ENCODE measurements at places on chromosomes 7 and 10.

DNA sequence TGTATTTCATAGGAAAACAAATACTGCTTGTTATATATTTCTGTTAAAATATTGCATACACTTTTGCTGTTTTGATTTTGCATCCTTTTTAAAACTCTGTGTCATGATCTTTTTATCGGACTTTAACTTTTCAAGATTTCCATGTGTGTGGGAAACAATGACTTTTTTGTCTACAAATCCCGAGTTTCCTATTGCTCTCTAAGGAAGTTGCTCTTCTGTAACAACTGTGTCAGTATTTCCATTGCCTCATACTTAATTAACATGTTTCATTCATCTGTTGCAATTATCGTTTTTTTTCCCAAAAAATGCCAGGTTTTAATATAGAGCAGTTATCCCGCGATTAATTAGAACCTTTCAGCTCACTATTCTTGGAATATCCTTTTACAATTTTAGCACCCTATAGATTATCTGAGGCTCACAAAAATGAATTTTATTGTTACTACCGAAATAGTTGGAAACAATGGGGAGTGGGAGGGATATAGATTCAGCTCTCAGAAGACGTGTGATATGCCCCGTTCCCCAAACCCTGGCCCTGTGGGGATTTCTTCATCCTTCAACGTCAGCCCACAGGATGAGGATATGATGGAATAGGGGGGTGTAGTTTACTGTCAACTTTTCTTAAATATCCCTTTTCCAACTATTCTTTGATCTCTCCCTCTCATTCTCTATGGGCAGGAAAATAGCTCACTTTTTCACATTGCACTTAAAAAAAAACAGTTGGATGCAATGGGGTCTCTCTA lies 297.6 kb upstream of the IGFBP3 start:
- DNase-seq: no peak

DNA sequence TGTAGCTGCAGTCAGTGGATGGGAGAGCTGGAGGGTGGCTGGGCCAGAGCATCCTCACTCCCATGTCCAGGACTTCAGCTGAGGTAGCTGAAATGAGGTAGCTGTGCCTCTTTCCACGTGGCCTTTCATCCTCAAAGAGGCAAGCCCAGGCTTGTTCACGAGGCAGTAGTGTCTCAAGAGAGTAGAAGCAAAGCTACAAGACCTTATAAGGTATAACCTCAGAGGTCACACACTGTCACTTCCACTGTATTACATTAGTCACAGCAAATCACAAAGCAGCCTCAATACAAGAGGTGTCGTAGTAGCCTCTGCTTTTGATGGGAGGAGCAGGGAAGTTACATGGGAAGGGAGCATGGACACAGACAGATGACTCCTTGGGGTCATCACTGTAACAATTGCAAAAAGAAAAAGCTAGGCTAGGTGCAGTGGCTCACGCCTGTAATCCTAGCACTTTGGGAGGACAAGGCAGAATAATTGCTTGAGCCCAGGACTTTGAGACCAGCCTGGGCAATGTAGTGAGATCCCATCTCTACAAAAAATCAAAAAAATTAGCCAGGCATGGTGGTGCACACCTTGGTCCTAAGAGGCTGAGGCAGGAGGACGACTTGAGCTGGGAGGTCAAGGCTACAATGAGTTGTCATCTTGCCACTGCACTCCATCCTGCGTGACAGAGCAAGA lies 97.5 kb downstream of the SKIDA1 start:
- DNase-seq: no peak

DNA sequence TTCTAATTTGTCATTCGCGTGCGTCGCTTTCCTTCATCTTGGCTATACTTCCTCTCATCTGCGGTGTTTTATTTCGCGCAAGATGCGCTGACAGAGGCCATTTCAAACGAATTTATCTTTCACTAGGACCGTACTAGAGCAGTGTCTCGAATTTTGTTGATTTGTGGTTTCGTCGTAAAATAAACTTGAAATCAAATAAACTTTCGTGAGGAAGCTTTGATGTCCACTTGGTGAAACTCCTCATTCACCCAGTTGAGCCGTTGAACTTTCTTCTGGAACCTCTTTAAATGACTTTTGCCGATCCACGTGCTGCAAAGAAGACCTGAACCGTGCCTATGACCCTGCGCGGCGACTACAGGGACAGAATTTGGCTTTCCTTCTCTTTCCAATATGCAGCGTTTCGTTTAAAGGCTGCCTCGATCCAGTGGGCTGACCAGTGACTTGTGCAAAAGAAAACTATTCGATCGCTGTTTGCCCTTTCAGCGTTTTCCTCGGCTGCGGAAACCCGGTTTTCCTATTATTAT lies 163.9 kb upstream of the PPP1R3A start:
- no peak for DNase-seq

DNA sequence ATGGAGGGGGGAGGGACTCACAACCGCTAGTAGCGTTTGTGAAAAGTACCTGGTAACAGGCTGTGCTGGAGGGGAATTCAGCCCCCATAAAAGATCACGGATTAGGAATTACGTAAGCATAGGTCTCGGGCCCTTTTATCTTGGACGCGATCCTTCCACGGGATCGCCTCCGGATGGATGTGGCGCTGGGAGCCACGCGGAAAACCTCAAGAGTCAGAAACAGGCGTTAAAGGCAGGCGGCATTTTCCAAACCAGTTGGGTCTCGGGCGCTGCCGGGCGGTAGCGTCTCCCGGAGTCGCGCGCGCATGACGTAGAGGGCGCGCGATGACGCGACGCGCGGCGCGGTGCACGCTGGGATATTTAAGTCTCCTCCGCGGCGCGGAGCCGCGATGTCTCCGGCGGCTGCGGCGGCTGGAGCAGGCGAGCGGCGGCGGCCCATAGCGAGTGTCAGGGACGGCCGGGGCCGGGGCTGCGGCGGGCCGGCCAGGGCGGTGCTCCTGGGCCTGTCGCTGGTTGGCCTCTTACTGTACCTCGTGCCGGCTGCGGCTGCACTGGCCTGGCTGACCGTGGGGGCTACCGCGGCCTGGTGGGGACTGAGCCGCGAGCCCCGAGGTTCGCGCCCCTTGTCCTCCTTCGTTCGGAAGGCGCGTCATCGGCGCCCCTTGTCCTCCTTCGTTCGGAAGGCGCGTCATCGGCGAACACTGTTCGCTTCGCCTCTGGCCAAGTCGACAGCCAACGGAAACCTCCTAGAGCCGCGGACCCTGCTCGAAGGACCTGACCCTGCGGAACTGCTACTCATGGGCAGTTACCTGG lies at the start of gene POM121:
Gene POM121, plus strand, starts transcription at position 363 of the 813 bp plus-strand sequence. Its CDS starts 27 bp downstream, at position 390.
- DNase-seq: peak; percentile 75

DNA sequence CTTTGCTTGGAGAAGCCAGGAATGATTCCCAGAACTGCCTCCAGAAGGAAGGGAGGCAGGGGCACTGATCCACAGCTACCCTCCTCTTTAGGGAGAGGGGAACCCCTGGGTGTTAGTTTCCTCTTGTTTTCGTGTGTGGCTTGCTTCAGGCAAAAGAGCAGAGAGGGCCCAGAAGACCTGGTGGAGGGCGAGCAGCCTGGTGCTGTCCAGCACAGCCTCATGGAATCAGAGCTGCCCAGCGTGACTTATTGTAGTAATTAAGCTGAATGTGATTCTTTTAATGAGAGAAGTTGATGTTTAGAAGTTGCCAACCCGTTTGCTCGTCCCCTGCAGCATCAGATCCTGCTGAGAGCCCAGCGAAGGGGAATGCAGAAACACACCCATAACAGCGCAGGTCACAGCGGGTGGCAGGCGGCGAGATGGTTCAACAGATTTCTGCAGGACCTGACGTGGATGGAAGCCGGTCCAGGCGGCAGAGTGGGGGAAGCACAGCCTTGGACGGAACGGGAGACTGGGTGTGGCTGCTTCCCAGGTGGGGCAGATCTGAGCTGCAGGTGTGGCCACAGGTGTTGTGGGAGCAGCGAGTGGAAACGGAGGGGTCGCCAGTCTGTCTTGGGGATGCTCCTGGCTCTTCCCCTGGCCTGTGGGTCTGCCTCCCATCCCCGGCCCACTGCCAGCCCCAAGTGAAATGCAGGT lies 53.7 kb upstream of the SHH start:
- no peak for DNase-seq

- DNase-seq: no peak
These were observed 74.3 kb downstream of the NEBL start for GRCh38 chr10:20822825-20823224.

- peak; percentile 1 for DNase-seq
These were observed 78.3 kb upstream of the NRP1 start for GRCh38 chr10:33412653-33413361.

- DNase-seq: no peak
These were observed 283 bp upstream of the TRDMT1 start for GRCh38 chr10:17201794-17202116.

GRCh38 chr7:39880556-39880955 lies 69.5 kb upstream of the CDK13 start:
- DNase-seq: no peak

DNA sequence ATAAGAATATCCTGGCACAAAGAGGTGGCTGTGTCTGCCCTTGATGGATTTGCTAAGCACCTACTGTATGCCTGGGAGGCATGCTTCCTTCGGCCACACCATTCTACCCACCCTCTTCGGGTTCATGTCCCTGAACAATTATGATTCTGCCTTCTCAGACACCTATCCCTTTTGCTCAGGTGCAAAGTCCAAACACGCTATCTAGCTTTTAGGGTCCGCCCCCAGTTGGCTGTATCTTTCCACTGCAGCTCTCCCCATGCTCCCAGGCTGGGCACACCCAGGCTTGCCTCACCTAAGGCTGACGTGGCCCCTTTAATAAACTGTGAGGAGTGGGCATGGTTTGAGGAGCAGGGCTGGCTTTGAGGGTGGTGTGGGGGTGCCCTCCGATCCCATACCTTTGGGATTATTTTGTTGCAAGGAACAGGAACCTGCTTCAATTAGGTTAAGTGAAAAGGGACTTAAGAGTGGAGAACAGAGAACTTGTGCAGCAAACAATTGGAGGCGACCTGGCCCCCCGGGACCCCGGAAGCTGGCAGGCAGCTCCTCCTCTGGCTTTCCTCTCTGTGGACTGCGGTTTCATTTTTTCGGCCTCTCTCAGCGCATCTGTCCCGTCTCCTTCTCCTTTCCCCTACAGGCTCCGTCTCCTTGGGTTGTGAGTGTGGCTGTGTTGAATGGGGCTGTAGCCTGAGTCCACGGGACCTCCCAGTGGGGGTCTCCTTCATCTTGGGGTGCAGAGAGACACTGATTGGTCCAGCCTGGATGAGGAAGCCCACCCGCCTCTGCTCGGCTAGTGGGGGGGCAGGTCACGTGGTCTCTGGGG lies 3.8 kb downstream of the CLIP2 start:
- no peak for DNase-seq

- DNase-seq: no peak
These were observed 86.2 kb upstream of the DDC start for GRCh38 chr7:50651271-50651989.

- no peak for DNase-seq
These were observed 464 bp downstream of the DENND2A start for GRCh38 chr7:140640060-140640637.

DNA sequence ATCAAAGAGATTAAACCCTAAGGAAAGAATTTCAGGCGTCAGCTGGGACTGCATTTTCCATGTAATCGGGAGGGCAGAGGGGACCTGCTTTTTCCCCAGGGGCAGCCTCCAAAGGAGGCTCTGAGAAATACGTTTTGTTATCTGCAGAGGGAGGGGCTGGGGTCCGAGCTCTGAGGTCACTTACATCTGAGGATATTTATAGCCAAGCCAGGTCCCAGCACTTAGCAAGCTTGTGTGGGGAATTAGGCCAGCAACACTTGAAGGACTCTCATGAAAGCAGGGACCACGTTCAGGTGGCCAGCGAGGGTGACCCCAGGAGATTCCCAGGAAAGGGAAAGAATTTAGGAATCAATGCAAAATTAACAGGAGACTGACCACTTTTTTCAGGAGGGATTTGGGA lies 20.6 kb upstream of the GDI2 start:
- DNase-seq: no peak

DNA sequence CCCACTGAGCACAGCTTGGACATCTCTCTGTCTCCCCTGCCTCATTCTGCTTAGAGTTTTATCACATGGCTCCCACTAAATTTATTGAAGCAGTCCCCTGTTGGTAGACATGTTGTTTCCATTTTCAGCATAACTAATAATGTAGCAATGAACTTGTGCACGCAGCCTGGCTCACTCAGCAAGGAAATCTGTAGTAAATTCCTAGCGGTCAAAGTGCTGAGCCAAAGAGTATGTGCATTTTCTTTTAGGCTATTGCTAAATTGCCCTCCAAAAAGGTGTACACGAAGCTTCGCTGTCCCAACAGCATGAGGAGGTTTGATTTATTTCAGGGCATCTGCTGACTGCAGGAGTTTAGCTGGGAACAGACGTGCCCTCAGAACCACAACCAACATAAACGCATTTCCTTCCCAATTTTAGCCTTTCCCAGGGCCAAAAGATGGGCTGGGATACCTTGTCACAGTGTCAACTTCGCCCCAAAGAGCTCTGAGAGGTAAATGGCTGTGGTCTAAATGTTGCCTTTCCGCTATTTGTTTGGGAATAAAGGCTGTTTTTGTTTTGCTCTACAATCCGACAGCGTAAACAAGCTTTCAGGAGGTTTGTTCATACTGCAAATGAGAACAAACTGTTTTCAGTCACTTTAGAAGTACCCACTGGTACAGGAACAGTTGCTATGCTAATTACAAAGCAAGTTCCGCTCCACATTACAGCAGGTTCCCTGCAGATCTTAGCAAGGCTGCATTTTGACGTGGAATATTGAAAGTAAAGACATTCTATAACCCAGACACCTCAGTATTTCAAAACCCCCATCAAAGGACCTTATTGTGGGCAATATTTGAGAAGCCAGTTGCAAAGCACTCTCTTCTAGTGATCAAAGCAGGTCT lies 16.8 kb downstream of the VSIR start:
- no peak for DNase-seq

GRCh38 chr7:132009778-132010177 lies 453.4 kb upstream of the PODXL start:
- DNase-seq: no peak

GRCh38 chr10:59098831-59099452 lies 77.5 kb upstream of the PHYHIPL start:
- DNase-seq: no peak

- DNase-seq: no peak
These were observed 7.8 kb downstream of the ZNF467 start for GRCh38 chr7:149765399-149766121.

DNA sequence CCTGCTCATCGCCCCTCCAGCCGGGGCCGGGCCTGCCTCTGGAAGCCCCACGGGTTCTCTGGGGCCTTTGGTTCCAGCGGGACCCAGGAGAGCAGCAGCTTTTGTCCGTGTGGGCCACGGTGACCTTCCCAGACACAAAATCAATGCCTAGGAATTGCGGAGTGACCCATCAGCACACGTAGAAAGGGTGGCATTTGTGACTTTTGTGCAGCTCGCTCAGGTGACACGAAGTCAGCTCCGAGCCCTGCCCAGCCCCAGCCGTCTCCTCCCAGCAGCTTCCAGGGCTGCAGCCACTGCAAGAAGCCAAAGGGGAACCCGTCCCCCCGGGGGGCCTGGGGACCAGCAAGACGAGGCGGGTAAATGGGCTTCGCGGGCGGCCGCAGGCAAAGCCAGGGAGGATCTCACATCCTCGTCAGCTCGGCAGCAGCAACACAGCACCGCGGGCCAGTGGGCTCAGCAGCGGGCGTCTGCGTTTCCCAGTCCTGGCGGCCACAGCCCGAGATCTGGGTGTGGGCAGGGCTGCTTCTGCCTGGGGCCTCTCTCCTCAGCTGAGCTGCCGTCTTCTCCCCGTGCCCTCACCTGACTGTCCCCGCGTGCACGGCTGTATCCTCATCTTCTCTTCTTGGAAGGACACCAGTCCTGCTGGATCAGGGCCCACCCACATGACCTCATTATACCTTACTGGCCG lies 88.5 kb downstream of the PAXIP1 start:
- no peak for DNase-seq

GRCh38 chr10:91211675-91212074 lies 8.8 kb upstream of the PCGF5 start:
- DNase-seq: no peak

- DNase-seq: no peak
These were observed 75.9 kb downstream of the PPP1R3C start for GRCh38 chr10:91556691-91557566.
